ENCODE measurements at places on chromosomes 12 and 14. TPM values are rescaled to one million over a fixed set of nuclear protein-coding genes. Genes with fewer than 3 reads are reported as not detected.

Gene STAB2
- total RNA-seq, result under 0.01 TPM

Gene RNASE7
- total RNA-seq, result not detected

Gene PRKAB1
- 17.8 TPM for total RNA-seq

Gene GLIPR1L1
- total RNA-seq, result not detected

Gene C14orf180
- 0.92 TPM for total RNA-seq

All from diencephalon (tissue), 1 donor.